ENCODE measurements at places on chromosomes 6 and 20.

DNA sequence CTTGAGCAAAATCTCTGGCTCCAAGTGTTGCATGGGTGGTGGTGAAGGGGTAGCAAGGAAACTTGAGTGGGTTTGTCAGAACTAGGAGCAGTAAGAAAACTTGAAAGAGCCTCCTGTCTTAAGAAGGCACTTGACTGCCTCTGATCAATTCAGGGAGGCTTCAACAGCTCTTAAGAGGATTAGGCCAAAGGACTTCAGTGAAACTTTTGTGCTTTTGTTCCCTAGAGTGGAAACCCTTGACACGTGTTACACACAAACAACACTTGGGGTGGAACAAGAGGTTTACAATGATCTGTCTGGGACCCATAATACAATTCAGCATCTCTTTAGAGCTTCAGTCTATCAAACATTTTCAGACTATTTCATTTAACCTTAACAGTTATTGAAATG, 80.1 kb upstream of the ARMC2 start:
- DNase-seq = no peak

GRCh38 chr6:127514773-127515227, 4.3 kb downstream of the MTCL3 start:
- peak; percentile 65 for DNase-seq

DNA sequence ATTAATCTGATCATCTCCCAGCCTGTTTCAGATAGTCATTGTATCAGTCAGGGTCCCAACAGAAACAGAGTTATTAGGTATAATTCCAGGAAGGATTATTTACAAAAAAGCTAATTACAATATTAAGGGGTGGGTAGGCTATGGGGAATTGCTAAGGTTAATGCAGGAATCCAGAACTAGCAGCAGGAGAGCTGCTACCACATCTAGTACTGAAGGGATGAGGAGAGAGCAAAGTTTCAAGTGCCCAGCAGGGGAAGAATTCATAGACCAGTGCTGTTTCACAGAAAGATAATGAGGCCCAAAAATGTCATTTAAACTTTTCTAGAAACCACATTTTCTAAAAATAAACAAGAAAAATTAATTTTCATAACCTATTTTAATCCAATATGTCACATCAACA, 284.2 kb downstream of the HACE1 start:
- no peak for DNase-seq

DNA sequence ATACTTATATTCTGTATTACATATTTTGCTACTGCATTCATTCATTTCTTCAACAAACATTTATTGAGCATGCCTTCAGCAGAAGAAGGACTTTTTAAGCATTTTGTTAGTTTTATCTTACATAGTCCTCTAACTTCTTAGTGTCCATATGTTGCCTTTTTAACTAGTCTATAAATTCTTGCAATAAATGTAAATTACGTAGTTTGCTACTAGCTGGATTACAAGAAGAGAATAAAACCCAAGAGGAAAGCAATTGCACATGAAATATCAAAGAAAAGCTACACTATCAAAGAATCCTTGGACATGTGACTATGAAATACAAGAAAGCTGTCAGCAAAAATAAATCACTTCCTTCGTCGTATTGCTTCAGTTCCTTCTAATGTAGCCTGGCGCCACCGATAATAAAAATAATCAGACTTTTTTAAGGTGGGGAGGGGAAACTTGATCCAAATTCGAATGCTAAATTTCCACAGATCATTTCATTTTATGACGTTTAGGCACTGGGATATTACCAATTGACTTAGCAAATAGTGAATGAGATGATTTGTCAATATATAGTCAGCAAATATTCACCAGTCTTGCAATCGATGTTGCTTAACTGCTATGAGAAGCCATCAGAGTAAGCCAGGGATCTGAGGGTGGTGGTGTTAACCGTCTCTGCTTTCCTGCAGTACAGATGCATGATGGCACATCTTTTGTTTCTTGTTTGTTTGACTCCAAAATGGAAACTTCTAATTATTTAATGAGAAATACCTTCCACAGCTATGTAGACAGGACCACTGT, 258.7 kb upstream of the EXOC2 start:
- DNase-seq = no peak

GRCh38 chr6:57182017-57182432, 9.9 kb downstream of the BAG2 start:
- no peak for DNase-seq

DNA sequence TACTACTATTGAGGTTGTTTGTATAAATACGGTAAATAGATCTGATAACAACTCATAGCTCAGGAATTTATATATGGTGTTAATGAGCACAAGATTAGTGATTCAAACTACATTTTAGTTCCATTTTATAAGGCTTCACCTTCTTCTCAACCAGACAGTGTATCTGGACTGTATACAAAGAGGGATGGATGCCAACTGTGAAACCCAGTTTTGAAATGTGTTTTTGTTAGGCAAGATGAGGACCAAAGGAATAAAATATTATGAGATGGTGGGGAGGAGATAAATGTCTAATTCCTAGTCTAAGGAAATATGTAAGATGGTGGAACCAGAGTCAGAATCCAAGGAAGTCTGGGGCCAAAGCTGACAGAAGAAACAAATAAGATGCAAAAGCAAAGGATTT, 329.0 kb downstream of the GRIK2 start:
- no peak for DNase-seq

- no peak for DNase-seq
Observed at GRCh38 chr6:30913721-30914075, 340 bp upstream of the VARS2 start.

- DNase-seq = no peak
Observed at GRCh38 chr20:9590189-9590588, 75.8 kb downstream of the LAMP5 start.

DNA sequence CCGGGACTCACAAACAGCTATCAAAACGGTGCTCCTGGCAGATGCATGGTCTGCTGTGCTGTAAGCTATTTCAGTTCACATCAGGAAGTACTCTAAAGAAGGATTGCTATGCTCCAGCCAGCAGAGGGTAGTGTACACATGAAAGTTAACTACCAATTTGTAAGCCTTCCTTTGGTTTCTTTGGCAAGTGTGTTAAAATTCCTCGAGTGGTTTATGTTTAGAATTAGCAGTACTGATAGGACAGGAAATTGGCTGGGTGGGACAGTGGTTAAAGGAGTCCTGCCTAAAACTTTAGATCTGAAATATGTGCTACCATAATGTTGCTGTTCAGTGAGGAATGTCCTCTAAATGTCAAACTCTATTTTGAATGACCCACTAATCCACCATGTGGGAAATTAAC, 47.4 kb downstream of the TRMT11 start:
- no peak for DNase-seq

DNA sequence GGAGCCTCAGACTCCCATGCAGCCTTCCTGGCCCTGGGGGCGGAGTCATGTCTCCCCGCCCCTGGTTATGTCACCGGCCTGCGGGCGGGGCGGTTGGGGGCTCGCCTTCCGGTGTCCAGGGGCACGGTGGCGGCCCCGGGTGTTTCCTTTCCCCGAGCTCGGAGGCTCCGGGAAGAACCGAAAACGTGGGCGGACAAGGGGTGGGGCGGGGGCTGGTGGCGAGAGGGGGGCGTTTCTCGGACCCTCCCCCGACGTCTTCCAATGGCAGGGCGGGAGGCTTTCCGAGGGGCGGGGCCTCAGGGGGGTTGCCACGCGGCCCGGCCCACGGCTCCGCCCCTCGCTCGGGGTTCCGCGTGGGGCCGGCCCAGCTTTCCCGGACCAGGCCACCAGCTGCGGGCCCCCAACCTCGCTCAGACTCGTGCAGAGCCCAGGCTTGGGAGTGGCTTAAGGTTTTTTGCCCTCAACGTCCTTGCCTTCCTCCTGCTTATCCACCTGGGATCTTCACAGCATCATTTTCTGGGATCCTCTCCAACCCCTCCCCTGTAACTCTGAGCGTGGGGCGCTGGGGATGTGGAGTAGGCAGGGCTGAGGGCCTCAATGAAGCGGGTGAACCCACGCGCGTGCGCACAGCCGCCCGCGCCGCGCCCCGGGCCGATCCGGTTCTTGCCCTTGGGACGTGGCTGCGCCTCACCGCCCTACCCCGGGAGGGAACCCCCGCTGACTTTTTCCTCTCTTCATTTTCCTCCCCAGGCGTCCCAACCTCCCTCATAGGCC, 2.1 kb upstream of the NRN1 start:
- DNase-seq = no peak

DNA sequence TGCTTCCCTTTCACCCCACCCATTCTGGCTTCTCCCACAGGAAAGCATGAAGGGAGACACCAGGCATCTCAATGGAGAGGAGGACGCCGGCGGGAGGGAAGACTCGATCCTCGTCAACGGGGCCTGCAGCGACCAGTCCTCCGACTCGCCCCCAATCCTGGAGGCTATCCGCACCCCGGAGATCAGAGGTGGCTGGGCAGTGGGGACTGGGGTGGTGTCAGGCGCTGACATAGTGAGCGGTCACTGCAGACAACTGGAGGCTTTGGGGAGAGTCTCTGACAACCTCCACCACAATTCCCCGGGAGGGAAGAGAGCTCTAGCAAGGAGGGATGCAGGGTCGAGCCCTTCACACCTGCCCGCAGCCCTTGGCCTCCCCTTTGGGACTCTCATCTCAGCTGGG, 18.1 kb downstream of the DNMT3B start:
- DNase-seq = no peak

DNA sequence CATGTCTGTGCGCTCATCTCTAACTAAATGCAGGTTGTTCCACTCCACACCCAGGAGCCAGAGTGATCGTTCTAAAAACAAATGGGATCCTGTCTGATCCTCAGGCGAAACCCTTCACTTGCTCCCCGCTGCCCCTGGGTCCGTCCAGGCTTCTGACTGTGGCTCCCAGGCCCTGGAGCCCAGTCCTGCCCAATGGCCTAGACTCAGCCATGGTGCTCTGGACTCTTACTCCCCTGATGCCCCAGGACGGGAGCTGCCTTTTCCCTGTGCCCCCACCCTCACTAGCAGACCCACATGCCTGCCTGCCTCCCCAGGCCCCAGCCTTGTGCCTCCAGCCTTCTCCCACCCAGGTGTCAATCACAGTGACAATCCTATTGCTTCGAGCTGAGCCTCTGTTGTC, 256.7 kb downstream of the BMP7 start:
- DNase-seq = no peak

- no peak for DNase-seq
Observed at GRCh38 chr6:86723729-86724128, 213.6 kb upstream of the HTR1E start.

All from C1 segment of cervical spinal cord (tissue), 14 donors.